ENCODE measurements at places on chromosomes 3 and 15.

DNA sequence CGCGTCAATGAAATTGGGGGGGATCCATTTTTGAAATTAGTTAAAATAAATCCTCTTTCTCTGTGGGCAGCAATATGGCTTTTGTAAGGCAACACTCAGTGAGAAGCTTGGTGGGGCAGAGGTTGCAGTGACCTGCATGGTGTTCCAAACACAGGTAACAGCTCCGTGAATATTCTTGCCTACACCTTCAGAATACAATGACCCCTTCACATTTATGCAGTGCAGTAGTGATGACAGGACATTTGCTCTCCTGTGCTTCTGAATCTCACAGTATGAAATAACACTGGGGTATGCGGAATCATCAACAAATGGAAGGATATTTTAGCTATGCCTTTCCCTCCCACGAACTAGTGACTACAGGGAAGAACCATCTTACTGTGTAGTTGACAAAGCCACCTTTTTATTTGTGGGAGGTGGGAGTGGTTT lies 6.9 kb downstream of the AHSG start:
- no peak for DNase-seq

GRCh38 chr3:131540143-131540542 lies 37.4 kb upstream of the MRPL3 start:
- no peak for DNase-seq

- DNase-seq: no peak
These were observed 21.3 kb upstream of the CCR4 start for GRCh38 chr3:32930161-32930560.

GRCh38 chr3:193903966-193904365 lies 232.0 kb upstream of the HES1 start:
- DNase-seq: no peak
